ENCODE measurements at places on chromosomes 13 and 19.

- DNase-seq = no peak
Observed at GRCh38 chr13:98656223-98656622, 79.3 kb upstream of the STK24 start.

- DNase-seq = peak; percentile 57
Observed at GRCh38 chr19:7862413-7862951, 11.7 kb downstream of the PRR36 start.

- DNase-seq = no peak
Observed at GRCh38 chr13:80134346-80134745, 206.6 kb downstream of the SPRY2 start.

DNA sequence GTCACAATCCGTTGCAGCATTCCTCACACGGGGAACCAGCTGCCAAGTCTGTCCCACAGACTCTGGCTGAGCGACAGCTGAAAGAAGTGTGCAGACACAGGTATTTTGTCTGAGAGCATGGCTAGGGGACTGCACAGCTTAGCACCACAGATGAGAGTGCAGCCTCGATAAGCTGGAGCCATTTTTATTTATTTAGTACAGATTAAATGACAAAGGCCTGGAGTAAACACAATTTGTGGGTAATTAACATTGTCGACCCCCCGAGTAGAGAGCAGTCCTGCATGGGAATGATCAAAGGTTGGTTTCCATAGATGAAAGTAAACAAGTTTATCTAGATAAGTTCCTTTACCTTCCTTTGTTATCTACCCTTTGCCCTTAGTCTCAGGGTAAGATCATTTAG is 836.2 kb downstream of the DACH1 start:
- DNase-seq = no peak

- no peak for DNase-seq
Observed at GRCh38 chr13:33033986-33034385, 17.8 kb downstream of the KL start.

- no peak for DNase-seq
Observed at GRCh38 chr19:41888926-41889325, 5.9 kb downstream of the ARHGEF1 start.

- DNase-seq = no peak
Observed at GRCh38 chr19:18456974-18457373, 19.0 kb upstream of the ISYNA1 start.

GRCh38 chr13:50955241-50955640 is 45.6 kb downstream of the RNASEH2B start:
- no peak for DNase-seq

DNA sequence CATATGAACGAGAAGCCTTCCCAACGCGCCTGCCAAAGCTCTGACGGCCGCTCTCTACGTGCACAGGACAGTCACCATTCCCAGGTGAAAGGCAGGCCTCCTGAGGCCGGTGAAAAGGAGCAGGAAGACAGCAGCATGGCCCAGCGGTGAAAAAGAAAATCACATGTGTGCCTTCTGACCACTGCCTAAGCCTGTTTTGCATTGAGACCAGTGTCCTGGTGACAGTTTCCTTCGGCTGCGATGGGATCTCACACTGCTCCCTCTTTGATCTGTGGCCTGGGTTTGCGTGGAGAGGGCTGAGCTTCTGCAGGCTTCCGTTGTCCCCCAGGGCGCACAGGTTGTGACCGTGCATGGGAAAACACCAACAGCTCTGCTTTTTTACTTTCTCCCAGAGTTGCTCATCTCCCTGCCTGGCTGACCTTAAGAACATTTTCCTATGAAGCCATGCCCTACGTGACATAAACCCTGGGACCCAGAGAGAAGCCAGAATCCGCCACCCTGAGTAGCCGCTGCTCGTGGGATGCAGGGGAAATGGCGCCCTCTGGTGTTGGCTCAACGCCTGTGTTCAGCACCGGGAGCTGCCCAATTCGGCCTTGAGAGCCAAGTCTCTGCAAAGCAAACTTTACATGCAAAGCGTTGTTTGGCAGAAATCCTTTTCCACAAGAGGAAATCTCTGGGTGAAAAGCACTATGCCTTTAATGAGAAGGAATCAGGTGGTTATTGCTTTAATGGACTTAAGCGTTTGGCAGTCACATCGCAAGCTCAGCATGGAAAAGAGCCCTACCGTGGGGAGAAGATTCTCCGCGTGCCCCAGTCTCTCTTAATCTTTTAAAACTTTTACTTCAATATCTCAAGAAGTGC is 112.2 kb upstream of the GPR12 start:
- peak; percentile 32 for DNase-seq

GRCh38 chr13:73063166-73063565 is 4.4 kb downstream of the KLF5 start:
- no peak for DNase-seq

DNA sequence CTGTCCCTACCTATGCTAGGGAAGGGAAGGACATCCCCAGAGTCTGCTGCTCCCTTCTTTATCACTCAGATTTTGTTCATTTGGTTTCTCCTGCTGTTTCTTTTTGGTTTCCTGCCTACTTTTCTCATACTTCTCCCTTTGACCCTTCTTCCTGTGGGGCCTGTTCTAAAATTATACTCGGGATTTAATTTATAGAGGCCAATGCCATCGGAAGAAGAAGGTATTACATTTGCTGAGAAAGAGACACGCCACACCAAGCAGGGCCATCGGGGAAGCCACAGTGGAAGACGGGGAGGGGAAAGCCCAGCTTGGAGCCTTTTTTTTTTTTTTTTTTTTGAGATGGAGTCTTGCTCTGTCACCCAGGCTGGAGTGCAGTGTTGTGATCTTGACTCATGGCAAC is 46.8 kb upstream of the FARP1 start:
- no peak for DNase-seq

DNA sequence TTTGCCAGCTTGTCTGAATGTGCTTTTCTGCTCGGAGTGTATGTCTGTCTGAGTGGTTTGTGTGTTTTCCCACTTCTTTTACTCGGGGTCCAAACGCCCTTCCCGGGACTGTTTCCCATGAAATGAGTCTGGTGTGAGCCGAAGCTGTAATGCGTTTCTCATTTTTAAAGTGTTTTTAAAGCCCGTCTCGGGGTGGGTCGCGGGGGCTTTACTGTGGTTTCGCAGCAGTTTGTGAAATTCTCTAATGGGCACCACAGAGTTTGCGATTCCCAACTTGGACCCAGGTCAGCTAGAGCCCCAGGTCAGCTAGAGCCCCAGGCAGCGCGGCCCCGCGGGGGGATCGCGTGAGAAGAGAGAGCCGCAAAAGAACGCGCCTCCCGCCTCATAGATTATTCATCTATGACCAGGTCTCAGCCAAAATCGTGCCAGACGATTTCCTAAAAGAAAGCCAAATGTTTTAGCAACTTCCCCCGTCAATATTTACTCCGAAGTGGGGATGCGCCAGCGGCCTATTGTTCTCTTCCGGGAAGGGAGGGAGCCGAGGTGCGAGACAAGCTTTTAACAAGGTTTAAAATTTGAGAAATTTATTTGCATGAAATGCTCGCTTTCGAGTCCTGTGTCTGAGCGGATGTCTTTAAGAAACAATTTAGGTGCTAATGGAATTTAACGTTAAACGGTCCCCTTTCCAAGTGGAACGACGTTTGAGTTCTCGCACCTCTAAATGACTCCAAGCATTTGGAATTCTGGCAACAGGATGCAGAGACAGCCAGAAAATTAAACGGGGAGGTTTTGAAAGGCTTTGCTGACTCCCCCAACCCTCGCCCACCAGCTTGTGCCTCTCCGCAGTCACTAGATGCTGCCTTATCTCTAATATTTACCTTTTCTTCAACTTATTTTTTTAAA is 2.2 kb downstream of the ZIC2 start:
- no peak for DNase-seq

DNA sequence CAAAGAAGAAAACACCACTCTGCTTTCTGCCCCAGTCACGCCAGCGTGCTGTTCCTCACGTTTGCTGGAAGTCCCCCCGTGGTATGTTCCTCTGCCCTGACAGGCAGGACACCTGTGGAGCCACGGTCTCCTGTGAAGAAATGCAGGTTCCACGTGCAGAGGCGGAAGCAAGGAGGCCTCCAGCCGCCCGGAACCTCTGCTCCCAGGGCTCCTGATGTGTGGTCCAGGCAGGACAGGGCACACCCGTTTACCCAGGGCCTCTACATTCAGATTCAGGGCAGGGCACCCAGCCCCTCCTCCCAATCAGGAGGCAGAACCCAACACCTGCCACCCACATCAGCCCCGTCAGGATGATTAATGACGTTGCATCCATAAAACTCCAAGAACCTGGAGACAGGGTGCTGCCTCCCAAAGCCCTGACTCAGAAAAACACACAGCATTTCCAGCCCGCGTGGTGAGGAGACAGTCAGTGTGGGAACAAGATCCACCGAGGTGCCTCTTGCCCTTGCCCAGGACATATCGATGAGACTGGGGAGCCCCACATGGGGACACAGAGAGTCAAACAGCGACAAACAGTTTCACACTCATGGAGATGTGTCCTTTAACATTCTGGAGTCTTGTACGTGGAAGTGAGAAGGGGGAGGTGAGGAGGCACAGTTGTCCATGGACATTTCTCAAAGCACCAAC is 76.2 kb downstream of the COL4A1 start:
- no peak for DNase-seq

DNA sequence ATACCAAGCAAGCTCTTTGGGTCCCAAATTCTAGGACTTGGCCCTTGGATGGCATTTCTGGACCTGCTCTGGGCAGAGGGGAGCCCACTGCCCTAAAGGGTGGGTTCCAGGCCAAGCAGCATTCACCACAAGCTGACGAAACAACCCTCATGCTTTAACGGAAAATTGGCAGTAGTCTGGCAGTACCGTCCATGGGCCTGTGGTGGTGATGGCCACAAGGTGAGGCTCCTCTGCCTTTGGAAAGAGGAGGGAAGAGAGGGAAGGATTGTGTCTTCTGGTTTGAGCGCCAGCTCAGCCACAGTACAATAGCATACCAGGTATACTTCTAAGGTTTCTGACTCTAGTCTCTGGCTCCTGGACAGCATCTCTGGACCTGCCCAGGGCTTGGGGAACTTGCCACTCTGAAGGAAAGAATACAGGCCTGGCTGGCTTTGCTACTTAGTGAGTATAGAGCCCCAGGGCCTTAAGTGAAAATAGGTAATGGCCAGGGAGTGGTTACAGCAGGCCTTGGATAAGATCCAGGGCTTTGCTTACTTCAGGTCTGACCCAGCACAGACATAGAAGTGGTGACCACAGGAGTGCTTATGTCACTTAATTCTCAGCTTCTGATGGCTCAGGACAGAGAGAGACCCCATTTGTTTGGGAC is 595.5 kb downstream of the LMO7 start:
- DNase-seq = no peak

- DNase-seq = peak; percentile 14
Observed at GRCh38 chr13:26037302-26037701, 14.5 kb downstream of the SHISA2 start.

- no peak for DNase-seq
Observed at GRCh38 chr19:34644991-34645461, 31.9 kb downstream of the SCGB2B2 start.

- DNase-seq = no peak
Observed at GRCh38 chr19:19543640-19544039, 5.6 kb downstream of the CILP2 start.

GRCh38 chr13:97223711-97224541 is 1.8 kb downstream of the MBNL2 start:
- peak; percentile 35 for DNase-seq

- DNase-seq = no peak
Observed at GRCh38 chr13:41276824-41277223, 13.4 kb upstream of the MTRF1 start.

DNA sequence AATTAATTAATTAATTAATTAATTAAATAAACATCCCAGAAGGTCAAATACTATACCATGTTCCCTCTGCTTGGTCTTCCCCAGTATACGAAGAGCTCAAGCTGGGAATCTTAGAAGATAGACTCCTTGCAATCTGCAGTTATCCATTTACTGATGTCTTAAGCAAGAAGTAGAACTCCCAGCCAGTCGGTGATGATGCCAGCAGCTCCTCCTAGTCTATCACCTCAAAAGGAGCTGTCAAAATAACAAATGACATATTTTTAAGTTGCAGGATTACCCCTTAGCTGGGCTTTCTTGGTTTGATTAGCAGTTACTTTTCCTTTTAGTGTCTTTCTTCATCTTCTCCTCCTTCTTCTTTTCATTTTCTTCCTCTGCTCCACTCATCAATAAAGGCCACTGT is 6.0 kb upstream of the ZNF507 start:
- DNase-seq = no peak

DNA sequence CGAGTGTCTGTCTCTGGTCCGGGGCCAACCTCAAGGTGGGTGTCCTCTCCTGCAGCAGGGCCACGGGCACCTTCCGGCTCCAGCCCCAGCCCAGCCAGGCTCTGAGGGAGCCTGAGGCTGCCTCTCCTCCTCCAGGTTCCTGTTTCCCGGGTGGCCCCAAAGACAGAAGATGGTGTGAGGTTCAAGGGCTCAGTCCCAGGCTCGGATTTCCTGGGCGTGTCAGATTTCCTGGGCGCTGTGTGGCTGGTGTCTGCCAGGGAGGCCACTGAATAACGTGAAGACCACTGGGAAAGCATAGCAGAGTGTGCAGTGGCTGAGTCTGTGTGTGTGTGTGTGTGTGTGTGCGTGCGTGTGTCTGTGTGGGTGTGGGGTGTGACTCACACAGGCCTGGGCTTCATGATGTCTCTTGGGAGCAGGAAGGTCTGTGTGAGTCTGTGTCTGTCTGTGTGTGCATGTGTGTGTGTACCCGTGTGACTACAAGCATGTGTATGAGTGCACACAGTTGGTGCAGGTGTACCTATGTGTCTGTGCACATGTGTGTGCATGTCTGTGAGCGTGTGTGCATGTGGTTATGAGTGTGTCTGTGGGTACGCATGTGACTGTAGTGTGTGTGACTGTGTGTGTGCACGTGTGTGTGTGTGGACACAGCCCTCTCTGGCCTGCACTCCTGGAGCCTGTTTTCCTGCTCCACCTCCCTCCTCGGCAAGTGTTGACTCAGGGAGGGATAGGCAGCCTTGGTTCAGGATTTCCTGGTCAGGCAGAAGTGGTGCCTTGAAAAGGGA is 28.3 kb downstream of the CEBPA start:
- peak; percentile 30 for DNase-seq

GRCh38 chr13:102028206-102028605 is 373.6 kb downstream of the FGF14 start:
- no peak for DNase-seq

GRCh38 chr19:38307076-38307475 is 3.0 kb downstream of the C19orf33 start:
- no peak for DNase-seq

Measured in CD4-positive, alpha-beta T cell treated with Interleukin-2 at 100 ng/mL for 4 hours (primary cell).